Osteoblast (primary cell): ENCODE measurements at places on chromosomes 5 and 9.

DNA sequence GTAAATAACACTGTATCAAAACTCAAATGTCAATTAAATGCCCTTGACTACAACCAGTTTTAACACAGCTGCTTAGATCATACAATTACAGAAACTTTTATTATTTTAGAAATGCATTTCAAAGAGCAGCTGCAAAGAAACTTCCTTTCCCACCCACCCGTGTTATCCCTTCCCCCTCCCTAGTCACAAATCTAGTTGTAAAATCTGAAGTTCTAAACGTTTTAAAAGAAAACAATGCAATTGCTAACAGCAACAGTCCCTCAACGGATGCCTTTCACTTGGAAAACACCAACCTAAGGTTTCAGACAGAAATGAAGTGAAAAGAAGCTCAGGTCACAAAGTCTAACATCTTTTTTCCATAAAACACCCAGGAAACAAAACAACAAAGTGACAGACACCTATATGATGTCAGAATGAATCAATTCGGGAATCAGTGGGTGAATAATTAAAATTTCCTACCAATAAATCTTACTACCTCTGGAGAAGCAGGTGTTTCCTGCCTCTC lies 100.3 kb downstream of the FBXW11 start:
- no peak for DNase-seq

DNA sequence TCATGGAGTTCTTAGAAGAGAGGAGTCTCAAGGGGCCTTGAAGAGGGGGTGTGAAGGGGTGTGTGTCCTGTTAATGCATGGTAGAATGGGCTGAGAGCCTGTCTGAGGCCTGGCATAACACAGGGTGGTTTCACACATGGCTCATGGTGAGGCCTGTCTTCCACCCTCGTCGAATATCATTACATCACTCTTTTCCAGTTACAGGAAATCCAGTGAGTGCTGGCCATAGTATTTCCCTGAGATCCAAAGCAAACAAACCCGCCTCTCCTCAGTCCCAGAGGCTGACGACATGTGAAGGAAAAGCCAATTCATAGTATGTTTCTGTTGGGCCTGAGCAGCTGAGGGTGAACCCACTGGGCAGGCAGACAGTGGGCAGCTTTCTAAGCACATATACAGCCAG lies 159.4 kb upstream of the NR3C1 start:
- peak; percentile 25 for DNase-seq

- DNase-seq: no peak
Measured at GRCh38 chr5:57370376-57370775, 112.2 kb downstream of the ACTBL2 start.

DNA sequence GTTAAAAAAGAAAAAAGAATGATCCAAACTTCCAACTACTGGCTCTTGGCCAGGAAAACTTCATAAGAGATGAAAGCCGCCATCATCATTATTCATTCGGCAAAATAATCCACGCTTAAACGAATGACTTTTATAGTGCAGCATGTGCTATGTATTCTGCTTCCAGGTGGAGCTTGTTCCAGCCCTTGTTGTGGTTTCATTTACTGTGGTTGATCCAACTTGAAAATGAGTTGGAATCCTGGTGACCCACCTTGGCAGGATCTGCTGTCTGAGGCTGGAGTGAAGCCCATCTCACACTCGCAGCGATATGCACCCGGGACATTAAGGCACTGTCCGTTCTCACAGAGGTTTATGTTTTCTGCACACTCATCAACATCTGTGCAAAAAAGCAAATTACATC lies 209.6 kb downstream of the FBN2 start:
- DNase-seq: no peak

DNA sequence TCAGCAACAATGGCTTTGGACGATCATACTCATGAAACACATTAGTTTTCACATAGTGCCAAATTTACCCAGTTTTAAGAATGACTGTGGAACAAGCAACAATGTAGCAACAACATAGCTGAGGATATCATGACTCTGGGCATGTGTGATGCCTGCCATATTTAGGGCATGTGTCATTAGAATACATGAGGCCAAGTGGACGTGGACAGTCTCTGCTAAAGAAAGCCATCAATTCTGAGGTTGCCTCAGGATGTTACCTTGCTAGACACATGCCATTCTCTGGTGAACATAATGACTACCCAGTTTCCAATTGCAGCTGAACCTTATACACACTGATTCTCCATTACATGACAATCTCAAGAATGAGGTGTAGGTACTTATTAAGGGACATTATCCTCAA lies 103.3 kb upstream of the ADAMTS19 start:
- DNase-seq: no peak

DNA sequence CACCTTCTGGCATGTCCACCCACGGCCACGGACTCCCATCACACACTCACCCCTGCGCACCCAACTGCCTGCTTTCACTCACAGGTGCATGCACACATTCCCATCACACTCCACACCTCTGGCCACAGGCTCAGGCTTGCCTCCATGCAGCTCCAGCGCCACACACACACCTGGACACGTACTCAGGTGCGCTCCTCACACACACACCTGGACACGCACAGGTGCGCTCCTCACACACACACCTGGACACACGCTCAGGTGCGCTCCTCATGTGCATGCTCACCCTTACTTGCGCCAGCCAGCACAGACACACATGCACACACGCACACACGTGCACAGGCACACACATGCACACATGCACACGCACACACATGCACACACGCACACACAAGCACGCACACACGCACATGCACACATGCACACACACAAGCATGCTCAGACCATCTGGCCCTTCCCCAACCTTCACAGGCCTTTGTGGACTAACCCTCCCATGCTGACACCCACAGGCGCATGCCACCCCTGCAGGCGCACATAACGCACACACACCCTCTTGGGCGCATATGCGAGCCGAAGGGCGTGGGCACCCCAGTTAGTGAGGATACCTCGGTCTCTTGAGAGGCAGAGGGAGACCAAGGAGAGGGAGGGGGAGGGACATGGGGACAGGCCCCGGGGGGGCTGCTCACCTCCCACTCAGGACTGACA lies 8.3 kb downstream of the GRIN1 start:
- peak; percentile 80 for DNase-seq

DNA sequence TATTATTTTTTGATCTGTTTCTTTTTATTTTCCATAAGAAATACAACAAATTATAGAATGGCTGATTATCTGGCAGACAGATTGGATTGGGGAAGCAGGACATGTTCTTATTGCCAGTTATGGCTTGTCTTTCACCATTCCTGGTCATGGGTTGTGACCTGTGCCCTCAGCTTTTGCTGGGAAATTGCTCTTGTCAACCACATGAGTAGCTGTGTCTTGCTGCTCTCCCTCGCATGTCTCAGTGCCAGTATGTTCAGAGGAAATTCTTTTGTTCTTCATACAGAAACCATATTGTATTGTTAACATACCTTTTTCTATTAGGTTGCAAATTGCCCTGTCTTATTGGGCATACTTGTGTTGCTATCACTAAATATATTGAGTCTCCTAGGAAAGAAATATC lies 344.1 kb downstream of the OSTF1 start:
- DNase-seq: no peak

- DNase-seq: no peak
Measured at GRCh38 chr5:79062436-79062835, 7.0 kb downstream of the DMGDH start.

GRCh38 chr5:112685386-112685785 lies 52.3 kb upstream of the APC start:
- DNase-seq: no peak

DNA sequence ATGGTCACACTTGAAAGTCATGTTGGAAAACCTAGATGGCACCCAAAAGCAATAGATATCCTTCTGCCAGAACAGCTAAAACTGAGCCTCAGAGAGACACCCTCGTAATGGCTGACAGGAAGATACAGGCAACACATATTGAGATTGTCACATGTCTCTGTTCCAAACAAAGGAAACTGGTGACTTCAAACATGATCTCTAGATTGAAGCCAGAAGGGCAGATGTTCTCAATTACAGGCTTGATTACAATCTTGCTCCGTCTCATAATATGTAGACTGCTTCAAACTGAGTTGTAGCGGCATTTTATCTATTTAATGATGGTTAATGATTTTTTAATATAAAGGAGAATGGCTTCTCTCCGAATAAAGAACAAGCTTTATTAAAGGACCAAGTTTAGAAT lies 774.3 kb downstream of the KCTD16 start:
- DNase-seq: no peak

DNA sequence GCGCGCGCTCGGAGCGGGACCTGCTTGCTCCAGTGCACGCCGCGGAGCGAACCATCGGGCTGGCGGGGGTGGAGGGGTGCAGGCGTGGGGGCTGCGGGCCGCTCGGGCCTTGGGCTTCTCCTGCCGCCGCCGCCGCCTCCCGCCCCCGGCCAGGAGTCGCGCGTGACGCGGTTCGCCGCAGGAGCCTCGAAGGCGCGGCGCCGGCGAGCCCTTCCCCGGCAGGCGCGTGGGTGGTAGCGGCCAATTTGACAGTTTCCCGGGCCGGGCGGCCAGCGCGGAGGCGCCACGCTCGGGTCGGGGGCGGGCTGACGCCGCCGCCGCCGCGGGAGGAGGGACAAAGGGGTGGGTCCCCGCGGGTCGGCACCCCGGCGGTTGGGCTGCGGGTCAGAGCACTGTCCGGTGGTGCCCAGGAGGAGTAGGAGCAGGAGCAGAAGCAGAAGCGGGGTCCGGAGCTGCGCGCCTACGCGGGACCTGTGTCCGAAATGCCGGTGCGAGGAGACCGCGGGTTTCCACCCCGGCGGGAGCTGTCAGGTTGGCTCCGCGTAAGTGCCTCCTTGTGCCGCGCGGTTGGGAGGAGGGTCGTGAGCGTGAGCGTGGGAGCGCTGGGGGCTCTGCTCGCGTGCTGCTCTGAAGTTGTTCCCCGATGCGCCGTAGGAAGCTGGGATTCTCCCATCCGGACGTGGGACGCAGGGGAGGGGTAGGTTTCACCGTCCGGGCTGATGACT lies at the start of gene TJP2:
Gene TJP2 (plus strand): TSS at position 387 of the 725 bp plus-strand sequence. CDS start 96 bp downstream, at position 483.
- DNase-seq: peak; percentile 94

GRCh38 chr9:106019039-106019680 lies 324.8 kb downstream of the TMEM38B start:
- no peak for DNase-seq

- peak; percentile 86 for DNase-seq
Measured at GRCh38 chr9:94639061-94639998, at the start of gene FBP1. FBP1 (minus strand) TSS chr9:94639518; CDS start chr9:94639310, 208 bp downstream.

DNA sequence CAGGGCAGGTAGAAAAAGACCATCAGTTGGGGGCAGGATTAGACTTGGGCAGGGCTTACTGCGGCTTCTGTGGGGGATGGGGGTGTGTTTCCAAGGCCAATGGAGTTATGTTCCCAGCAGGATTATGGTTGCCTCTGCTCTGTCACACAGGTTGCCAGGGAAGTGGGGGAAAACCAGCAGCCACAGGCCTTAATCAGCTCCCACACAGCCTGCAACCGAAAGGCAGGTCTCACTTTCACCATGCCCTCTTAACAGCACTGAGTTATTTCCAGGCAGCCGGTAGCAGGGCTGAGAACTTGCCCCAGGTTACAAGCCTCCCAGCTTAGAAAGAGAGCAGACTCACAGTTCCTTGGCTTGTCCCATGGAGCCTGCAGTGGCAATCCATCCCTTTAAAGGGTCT lies 205.5 kb downstream of the FGF10 start:
- DNase-seq: no peak

DNA sequence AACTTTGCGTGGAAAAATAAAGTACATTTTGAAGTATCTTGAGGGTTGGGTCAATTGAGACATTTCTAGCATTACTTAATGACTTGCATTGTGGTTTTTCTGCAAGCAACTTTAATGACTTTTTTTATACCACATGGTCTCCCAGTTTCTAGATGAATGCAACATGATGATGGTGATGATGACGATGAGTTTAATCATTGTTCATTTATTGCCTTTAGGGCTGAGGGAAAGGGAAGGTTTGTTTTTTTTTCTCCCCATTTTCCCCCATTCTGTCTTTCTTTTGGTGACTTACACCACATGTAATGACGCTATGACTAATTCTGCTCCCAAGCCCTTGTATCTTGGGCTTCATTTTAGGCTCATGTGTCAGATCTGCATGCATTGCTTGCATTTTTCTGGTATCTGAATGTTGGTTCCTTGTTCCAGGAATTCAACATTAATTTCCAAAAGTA lies 57.7 kb upstream of the NXNL2 start:
- peak; percentile 71 for DNase-seq

- peak; percentile 62 for DNase-seq
Measured at GRCh38 chr5:150946351-150946905, 41.6 kb upstream of the ZNF300 start.

GRCh38 chr5:55821731-55822512 lies 29.2 kb upstream of the IL31RA start:
- peak; percentile 70 for DNase-seq

DNA sequence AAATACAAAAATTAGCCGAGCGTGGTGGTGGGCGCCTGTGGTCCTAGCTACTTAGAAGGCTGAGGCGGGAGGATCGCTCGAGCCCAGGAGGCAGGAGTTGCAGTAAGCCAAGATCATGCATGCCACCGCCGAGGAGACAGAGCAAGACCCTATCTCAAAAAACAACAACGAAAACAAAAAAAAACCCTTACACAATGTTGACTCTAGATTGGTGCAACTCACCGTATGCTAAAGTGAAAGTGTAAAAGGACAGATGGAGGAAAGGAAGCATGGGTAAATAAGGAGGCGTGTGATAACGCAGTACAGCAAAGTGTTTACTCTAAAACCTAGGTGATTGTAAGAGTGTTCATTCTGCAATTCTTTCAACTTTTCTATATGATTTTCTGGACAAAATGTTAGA lies 15.9 kb upstream of the RUFY1 start:
- no peak for DNase-seq

DNA sequence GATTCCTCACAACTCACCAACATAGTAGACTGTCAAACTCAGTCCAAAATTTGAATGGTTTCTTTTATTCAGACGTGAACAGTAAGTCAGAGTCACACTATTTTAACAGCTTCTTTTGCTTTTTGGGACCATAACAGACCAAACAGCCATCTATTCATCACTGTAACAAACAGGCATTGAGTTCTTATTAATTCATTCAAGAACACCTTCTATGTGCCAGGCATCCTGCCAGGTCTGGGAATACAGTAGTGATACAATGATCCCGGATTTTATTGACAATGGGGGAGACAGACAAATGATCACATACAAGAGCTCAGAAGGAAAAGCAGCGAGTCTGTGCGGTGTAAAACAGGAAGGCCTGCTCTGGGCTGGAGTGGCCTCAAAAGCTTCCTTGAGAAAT lies 153.3 kb upstream of the ERCC6L2 start:
- no peak for DNase-seq

- DNase-seq: no peak
Measured at GRCh38 chr5:34866989-34867471, 28.1 kb downstream of the TTC23L start.

GRCh38 chr9:114497236-114497635 lies 8.0 kb downstream of the WHRN start:
- no peak for DNase-seq

GRCh38 chr5:137141779-137142178 lies 357.3 kb downstream of the SPOCK1 start:
- no peak for DNase-seq
